Activated T-helper 2 cell treated with anti-CD3 and anti-CD28 coated beads, Interferon-gamma antibody, Interleukin-2, Interleukin-4, amounts not matched to agents 10 μg/mL and 5 μg/mL and 100 μg/mL, durations not matched to agents 14 hours and 24 hours and 36 hours (primary cell): ENCODE measurements at places on chromosomes 3 and 15. TPM values are rescaled to one million over a fixed set of nuclear protein-coding genes. Genes with fewer than 3 reads are reported as not detected.

UNC45A gene
- 74.1 and 75.7 TPM in 2 replicates for total RNA-seq

DNA sequence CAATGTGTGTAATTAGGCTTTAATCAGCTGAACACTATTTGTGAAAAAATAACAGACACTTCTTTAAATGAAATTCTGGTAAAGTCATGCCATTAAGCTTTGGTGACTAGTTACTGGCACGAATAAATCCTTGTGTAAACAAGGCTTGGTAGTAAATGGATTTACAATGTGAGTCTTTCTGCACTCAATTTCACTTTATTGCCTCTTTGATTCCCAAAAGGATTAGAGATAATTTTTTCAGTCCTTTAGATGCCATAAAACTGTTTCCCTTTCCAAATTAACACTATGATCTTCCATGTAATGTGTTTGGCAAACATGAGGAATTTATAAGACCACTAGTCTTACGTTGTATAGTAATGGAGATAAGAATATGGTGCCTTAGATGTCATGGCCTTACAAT lies 339.5 kb upstream of the DNAJC19 start:
- DNase-seq: no peak

GRCh38 chr15:29631076-29632070 lies 190.9 kb downstream of the TJP1 start:
- DNase-seq: no peak

BTBD1 gene
- total RNA-seq: 56.8 and 59.5 TPM in 2 replicates
